ENCODE measurements at places on chromosomes 5 and 9.

- no peak for DNase-seq
These were observed 119.8 kb downstream of the GABRG2 start for GRCh38 chr5:162187371-162187770.

DNA sequence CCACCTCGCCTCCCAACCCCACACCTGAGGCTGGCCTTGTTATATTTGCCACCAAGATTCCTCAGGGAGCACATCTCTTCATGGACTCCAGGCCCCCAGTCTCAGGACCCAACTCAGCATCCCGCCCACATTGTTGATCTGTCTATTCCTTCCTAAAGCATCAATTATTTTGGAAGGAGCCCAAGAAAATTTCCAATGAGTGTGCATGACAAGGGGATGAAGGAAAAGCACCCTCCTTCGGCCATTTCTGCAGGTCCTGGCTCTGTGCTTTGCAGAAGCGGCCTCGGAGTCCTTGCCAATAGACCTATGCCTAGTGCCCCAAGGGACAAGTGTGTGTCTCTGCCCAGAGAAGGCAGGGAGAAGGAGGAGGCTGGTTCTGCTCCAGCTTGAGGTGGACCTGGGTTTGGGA lies 273.2 kb downstream of the GADD45G start:
- DNase-seq, result no peak

- DNase-seq, result no peak
These were observed 97.5 kb downstream of the RFK start for GRCh38 chr9:76296561-76297310.

- DNase-seq, result no peak
These were observed 342.9 kb upstream of the RPS23 start for GRCh38 chr5:82620957-82621600.

DNA sequence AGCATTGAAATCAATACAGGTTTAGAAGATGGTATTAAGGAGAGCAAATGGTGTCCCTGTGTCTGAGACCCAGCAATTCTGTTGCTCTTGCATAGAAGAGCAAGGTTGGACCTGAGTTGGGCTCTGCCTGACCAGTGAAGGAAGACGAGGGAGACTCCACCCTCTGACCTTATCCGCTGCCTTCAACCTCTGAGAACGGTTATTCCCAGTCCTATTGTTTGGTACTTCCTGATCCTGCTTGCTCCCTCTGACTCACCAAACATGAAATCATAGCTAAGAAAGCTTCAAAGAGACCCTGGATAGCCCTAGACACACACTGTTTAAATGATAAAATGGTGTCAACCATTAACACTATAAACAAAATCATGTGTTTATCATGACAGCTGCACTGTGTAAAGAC lies 218.5 kb downstream of the PLK2 start:
- no peak for DNase-seq

GRCh38 chr5:1474866-1475543 lies 29.8 kb upstream of the SLC6A3 start:
- no peak for DNase-seq
